ENCODE measurements at places on chromosomes 5 and 9.

- DNase-seq: no peak
- no peaks in the 10 kb centered on the region for H3K4me1 ChIP-seq
- H3K36me3 ChIP-seq: no peaks in the 10 kb centered on the region
- no peak overlapping the region for H3K4me3 ChIP-seq
- H3K27me3 ChIP-seq: peaks cover 1% of the 10 kb centered on the region
Observed at GRCh38 chr5:156479849-156480248, 152.9 kb downstream of the SGCD start.

- peak overlapping the region; percentile 85 for H3K27ac ChIP-seq
- peaks cover 30% of the 10 kb centered on the region for H3K4me1 ChIP-seq
- peak overlapping the region; percentile 67 for H3K4me3 ChIP-seq
- H3K36me3 ChIP-seq: peaks cover 57% of the 10 kb centered on the region
Observed at GRCh38 chr5:109857405-109858031, 167.8 kb downstream of the MAN2A1 start.

DNA sequence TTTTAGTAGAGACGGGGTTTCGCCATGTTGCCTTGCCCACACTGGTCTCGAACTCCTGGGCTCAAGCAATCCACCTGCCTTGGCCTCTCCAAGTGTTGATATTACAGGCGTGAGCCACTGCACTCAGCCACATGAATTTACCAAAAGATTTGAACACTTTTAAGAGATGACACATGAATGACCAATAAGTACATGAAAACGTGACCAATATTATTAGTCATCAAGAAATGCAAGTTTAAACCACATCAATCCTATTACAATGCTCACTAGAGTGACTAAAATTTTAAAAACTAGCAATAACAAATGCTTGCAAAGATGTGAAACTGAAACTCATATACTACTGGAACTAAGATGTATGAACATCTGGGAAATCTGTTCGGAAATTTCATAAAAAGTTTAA, 54.3 kb downstream of the NR6A1 start:
- H3K27me3 ChIP-seq: peaks cover 8% of the 10 kb centered on the region
- H3K27ac ChIP-seq: no peak overlapping the region
- peaks cover 6% of the 10 kb centered on the region for H3K4me1 ChIP-seq
- DNase-seq: no peak
- H3K36me3 ChIP-seq: no peaks in the 10 kb centered on the region
- H3K4me3 ChIP-seq: no peak overlapping the region

- H3K4me3 ChIP-seq: no peak overlapping the region
- no peaks in the 10 kb centered on the region for H3K36me3 ChIP-seq
- H3K27ac ChIP-seq: no peak overlapping the region
- peaks cover 10% of the 10 kb centered on the region for H3K27me3 ChIP-seq
Observed at GRCh38 chr9:109585796-109586195, 87.7 kb upstream of the PTPN3 start.

Measured in activated CD4-positive, alpha-beta T cell treated with anti-CD3 and anti-CD28 coated beads, Interleukin-2, amount 10 ng/mL, durations not matched to agents 24 days and 14 days (primary cell).